ENCODE measurements at places on chromosomes 1 and 21.

DNA sequence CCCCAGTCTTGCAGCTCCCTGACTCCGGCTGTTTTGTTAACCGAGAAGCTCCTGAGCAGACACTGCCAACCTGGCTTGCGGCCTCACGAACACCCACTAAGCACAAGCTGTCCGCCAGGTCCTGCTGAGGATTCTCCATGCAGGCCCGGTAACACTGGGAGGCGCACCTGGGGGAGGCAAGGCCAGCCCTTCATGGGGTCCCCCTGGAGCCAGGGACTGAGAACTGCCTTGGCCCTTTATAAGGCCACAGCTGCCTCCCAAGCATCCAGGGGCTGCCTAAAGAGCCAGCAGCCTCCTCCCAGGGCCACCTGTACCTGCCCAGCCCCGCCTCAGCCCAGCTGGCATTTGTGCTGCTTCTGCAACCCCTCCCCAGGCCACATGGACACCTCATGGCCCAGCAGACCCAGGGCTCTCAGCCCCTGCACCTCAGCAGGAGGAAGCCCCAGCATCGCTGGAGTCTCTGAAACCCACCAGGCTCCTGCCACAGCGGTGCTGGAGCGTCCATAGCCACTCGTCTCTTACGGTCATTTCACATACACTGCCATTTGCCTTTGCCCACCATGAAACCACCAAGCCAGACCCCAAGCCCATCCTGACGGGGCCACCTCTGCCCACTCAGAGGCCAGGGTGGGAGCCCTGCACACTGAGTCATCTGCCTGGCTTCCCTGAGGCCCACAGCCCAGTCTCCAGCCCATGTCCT lies 82.5 kb downstream of the NPHP4 start:
- DNase-seq, result no peak

DNA sequence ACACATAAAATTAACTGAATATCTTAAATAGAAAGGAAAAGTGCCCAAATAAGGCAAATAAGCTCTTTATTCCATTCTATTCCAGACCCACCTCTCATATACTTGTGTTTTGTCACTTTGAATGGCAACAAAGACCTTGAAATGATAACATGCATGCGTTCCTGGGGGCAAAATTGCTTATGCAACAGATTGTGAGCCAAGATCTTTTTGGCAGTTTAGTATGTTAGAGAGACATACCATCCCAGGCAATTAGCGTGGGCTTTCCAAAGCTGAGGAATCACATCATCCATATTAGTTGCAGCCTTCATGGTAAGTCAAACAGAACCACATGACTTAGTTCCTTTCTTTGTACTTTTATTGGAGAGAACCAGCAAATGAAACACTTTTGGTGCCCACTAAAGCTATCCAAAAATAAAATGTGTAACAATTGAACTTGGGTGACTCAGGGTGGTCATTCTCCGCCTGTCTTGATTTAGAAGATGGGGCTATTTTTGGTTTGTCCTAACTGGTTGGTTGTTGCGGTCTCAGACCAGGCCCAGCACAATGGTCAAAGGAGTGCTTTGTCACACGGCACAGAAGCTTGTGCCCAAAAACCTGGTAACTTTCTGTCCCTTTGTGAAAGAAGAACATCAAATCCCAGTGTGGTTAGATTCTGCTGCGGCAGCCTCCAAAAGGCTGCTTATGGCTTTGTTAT lies 68.7 kb upstream of the ATF3 start:
- no peak for DNase-seq

DNA sequence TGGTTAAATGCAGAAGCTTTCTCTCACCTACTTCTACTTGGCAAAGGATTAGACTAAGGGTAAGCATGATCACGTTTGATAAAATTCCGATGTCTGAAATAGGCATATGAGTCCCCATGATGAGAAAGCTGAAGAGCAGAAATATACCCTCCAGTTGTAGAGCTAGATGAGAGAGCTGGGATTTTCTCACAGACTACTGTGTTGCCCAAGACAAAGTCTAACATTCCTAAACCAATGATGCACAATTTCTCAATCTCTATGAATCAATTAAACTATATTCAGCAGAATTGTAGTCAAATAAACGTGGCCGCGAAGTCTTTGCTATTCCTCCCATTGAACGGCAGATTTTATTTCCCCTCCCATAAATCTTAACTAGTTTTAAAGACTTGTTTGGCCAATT lies 699.2 kb downstream of the KCNT2 start:
- DNase-seq, result no peak

DNA sequence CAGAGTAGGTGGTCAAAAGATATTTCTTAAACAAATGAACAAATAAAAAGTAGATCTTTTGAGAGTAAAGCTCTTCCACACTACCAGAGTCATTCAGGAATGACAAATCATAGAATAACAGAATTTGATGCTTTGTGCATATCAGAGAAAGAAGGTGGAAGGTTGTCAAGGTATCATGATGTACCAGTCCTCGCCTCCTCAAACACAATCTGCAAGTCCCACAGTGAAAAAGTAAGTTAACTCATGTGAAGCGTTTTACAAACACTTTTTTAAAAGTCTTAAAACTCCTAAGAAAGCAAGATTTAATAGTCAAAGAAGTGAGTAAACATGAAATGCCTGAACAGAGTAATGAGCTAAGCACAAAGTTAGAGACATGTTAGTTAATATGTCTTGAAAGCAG lies 2.5 kb upstream of the RGS4 start:
- DNase-seq, result no peak

- no peak for DNase-seq
These were observed 169.0 kb downstream of the CHRM3 start for GRCh38 chr1:239555350-239555749.

DNA sequence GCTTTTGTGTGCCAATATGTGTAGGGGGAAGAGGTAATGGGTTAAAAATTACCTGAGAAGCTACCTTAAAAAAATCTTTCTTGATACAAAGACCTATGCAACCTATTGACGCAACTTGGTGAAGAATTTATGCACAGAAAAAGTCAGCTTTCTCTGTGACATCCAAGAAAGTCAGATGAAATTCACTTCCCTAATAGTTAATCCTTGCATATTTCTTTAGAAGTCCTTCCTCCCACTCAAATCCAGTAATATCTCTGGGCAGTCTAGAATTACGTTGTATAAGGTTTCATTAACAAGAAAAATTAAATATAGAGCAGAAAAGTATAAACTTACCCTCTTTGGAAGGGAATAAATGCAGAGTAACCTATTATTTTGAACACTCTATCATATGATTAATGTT lies 2.9 kb downstream of the UBAP2L start:
- no peak for DNase-seq

DNA sequence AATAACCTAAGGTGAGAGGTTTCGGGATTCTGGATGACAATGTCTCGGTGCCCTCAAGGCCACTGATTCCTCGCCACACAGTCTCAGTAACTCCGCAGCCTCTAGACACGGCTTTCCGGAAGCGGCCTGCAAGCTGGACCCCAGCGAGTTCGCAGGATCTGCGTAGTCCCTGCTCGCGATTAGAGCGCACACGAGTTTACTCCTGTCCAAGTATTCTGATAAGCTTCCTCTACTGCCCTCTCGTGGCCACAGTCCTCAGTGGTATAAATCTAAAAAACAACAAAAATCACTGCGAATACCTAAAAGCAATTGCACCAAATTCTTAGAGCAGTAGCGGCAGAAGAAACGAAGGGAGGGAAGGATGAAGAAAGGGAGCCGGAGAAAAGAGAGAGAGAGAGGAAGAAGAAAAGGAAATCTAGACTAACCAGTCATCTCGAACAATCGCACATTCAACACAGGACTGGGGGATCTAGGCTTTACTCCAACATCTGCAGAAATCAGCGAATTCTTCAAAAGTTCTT lies 1.1 kb upstream of the PLXNA2 start:
- DNase-seq, result peak; percentile 72

DNA sequence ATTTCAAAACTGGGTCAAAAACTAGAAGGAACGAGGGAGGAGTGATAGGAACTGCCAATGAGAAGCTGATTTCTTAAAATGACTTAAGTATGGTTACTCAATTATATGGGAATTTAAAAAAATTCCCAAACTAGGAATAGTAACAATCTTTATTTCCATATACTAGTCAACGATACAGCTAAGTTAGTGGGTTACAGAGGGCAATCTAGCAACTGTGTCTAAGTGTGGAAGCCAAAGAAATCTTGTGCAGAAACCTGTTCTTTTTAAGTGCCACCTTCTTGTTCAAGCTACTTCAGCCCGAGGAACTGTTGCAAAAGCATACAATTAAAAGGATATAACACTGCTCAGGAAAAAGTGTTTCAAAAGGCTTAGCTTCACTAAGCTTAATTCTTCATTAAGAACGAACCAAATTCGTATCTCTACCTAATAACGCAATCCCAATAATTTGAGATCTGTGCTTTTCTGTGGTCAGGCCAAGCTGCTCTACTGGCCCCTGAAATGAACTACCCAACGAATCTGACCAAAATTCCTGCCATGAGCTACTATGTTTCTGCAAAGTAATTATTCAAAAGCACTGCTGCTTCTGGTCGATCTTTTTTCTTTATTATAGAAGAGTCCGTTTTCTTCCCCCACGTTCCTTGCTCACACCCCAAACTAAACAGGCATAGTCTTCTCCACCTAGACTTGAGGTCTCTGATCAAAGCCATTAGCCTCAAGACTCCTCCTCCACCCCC lies 1.8 kb downstream of the USP24 start:
- peak; percentile 42 for DNase-seq

GRCh38 chr1:216779686-216780085 lies 56.5 kb upstream of the ESRRG start:
- DNase-seq, result no peak

- DNase-seq, result peak; percentile 82
These were observed 612.2 kb downstream of the SMYD3 start for GRCh38 chr1:245894843-245895242.

GRCh38 chr1:39755965-39756659 lies 15.0 kb downstream of the OXCT2 start:
- no peak for DNase-seq

DNA sequence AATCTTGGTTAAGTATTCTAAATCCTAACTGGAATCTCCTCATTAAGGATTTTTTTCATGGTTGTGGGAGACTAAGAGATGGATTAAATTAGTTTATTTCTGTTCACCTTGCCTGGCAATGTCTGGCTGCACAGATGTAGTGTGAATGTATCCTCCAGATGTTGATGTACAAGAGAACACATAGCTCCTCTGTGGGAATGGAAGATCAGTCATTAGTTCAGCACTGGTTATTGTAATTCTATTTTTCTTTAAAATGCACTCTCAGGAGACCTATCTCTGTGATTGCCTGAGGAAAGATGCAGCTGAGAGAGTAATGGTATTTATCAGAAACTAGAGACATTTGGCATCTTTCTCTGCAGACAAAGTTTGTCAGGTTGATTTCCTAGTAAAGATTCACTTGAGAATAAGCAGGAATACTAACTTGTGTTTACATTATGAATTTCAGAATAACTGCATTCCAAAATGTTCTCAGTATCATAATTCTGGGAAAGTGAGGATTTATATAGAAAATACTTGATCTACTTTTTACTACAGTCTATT lies 178.6 kb downstream of the GIPC2 start:
- no peak for DNase-seq

DNA sequence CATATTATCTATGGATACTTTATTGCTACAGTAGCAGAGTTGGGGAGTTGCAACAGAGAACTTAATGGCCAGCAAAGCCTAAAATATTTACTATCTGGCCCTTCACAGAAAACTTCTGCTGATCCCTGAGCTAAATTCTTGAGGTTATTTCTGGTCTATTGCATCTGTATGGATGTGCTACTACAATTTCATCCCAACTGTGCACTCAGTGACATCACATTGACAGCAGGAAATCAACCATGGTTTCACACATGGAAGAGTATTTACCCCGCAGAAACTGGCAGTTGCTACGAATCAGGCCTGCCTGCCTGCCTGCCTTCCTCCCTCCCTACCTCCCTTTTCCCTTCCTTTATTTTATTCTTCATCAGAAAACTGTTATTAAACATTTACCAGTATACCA lies 12.1 kb downstream of the CLCA2 start:
- no peak for DNase-seq

DNA sequence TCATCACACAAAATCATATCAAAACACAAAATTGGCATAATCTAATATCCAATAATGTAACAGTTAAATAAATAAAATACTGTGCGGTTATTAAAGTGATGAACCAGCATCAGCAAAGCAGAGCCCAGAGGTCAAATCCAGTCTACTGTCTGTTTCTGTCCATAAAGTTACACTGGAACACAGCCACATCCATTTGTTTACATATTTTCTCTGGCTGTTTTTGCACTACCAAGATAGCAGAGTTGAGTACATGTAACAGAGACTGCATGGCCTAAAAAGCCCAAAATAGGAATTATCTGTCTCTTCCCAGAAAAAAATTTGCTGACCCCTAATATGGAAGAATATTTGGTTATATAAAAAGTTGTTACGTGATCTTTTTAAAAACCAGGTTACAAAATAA lies 242.2 kb upstream of the DMRTA2 start:
- no peak for DNase-seq

- no peak for DNase-seq
These were observed 40.5 kb upstream of the ZNF326 start for GRCh38 chr1:89954401-89954800.

- no peak for DNase-seq
These were observed 61.3 kb downstream of the XKR8 start for GRCh38 chr1:28021064-28021463.

DNA sequence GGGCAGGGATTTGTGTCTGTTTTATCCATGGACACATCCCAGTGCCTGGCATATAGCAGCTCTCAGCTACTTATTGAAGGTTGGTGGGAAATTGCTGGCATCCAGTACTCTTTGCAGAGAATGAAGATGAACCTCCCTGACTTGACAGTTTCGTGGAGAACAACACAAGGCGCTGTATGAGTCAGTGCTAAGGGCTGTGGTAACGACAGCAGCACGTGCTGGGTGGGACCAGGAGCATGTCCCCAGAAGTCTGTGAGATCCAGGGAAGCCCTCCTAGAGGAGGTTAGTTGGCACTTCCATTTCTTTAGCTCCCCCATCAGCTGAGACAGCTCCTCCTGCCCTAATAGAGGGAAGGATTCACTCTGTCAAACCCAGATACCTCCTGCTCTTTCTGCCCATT lies 25.9 kb upstream of the IL19 start:
- DNase-seq, result no peak
